ENCODE measurements at places on chromosomes 13 and 19. TPM values are rescaled to one million over a fixed set of nuclear protein-coding genes. Genes with fewer than 3 reads are reported as not detected.

GRCh38 chr13:96025283-96025682, 27.9 kb downstream of the UGGT2 start:
- H3K4me3 ChIP-seq = no peak overlapping the region
- peaks cover 7% of the 10 kb centered on the region for H3K4me1 ChIP-seq
- H3K36me3 ChIP-seq = peaks cover 11% of the 10 kb centered on the region
- no peak for DNase-seq
- H3K27ac ChIP-seq = no peak overlapping the region
- H3K27me3 ChIP-seq = no peaks in the 10 kb centered on the region

Gene CADM4
- 60.9 TPM for total RNA-seq

DNA sequence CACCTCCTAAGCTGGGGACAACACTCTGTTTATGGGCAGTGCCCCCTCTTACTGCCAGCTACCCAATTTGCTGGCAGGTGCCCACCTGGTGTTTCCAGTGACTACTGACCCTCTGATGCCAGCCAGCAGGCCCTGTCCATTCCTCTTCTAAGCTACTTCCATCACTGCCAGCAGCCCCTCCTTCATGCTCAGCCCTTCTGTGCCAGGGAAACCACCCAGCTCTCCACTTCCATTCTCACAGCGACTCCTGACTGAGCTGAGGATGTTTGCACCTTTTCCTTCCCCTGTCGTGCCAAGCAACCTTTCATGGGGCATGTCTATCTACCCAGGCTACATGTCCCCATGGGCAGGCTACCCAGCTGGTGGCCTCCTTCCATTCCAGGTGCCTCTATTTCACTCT, 24.0 kb upstream of the ZNF492 start:
- H3K27ac ChIP-seq = no peak overlapping the region
- H3K4me3 ChIP-seq = no peak overlapping the region
- no peaks in the 10 kb centered on the region for H3K4me1 ChIP-seq
- H3K27me3 ChIP-seq = no peaks in the 10 kb centered on the region

- H3K27ac ChIP-seq = no peak overlapping the region
- DNase-seq = no peak
- H3K27me3 ChIP-seq = peaks cover 34% of the 10 kb centered on the region
- no peak overlapping the region for H3K4me3 ChIP-seq
Measured at GRCh38 chr19:43692877-43693276, 22.9 kb upstream of the PLAUR start.

GRCh38 chr13:94192431-94192975, 287.0 kb downstream of the DCT start:
- peaks cover 4% of the 10 kb centered on the region for H3K36me3 ChIP-seq
- H3K4me3 ChIP-seq = no peak overlapping the region
- DNase-seq = no peak
- H3K27me3 ChIP-seq = no peaks in the 10 kb centered on the region
- no peaks in the 10 kb centered on the region for H3K4me1 ChIP-seq
- H3K27ac ChIP-seq = no peak overlapping the region

Gene ACP5
- 1.6 TPM for total RNA-seq

GRCh38 chr19:13961826-13962698, 9.8 kb downstream of the DCAF15 start:
- H3K36me3 ChIP-seq = peaks cover 20% of the 10 kb centered on the region
- no peaks in the 10 kb centered on the region for H3K4me1 ChIP-seq
- no peak for DNase-seq
- H3K27me3 ChIP-seq = peaks cover 3% of the 10 kb centered on the region

Gene ENOX1
- total RNA-seq = 2.2 TPM

DNA sequence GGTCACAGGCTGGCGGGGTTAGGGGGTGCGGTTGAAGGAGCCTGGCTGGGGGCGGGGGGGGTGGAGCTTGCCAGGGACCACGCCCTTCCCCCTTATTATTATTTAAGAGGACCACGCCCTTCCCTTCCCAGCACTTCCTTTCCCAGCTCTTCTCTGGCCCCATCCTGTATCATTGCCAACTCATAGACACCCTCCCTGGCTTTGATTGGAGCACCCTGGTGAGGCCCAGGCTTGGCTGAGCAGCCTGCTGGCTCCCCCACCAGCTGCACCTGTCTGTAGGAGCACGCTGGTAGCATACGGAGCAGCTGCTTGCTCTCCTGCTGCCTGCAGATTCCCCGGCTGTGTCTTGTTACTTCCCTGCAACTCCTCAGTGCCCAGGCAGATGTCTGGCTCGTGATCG, 62.5 kb upstream of the PDX1 start:
- no peak for DNase-seq
- H3K4me1 ChIP-seq = peaks cover 21% of the 10 kb centered on the region
- H3K36me3 ChIP-seq = peaks cover 1% of the 10 kb centered on the region
- H3K27ac ChIP-seq = no peak overlapping the region
- H3K4me3 ChIP-seq = no peak overlapping the region
- H3K27me3 ChIP-seq = peaks cover 2% of the 10 kb centered on the region

DNA sequence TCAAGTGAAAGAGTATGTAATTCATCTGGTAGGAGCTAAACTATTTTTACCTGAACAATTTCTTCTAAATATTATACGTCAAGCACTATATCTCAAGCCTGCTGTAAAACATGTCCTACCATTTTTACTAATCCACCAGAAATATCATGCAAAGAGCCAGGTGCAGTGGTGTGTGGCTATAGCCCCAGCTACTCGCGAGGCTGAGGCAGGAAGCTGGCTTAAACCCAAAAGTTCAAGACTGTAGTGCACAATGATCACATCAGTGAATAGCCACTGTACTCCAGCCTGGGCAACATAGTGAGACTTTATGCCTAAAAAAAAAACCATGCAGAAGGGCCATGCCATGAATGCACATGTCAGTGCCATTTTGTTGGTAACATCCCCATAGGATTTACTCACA, 20.7 kb upstream of the CLN5 start:
- H3K4me3 ChIP-seq = no peak overlapping the region
- H3K27ac ChIP-seq = no peak overlapping the region
- no peaks in the 10 kb centered on the region for H3K36me3 ChIP-seq
- peaks cover 11% of the 10 kb centered on the region for H3K27me3 ChIP-seq
- no peak for DNase-seq
- H3K4me1 ChIP-seq = peaks cover 16% of the 10 kb centered on the region

All from progenitor cell of endocrine pancreas (in vitro differentiated cells).